ENCODE measurements at places on chromosomes 3 and 15.

DNA sequence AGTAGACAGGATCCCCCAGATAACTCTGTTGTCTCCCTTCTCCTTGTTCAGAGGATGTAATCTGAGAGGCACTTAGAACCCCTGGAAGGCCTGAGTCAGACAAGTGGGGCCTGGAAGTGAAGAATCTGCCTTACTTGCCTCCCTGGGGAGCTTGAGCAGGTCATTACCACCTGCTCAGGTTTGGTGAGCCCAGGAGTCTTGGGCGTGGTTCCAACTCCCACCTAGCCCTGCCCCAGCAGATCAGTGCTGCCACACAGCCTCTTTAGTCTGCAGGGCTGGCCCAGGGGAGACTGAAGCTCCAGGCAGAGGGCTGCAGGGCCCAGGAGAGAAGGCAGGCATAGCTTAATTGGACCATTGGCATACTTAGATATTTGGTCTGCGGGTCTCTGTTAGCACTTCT is 230.0 kb downstream of the ERC2 start:
- DNase-seq: no peak

DNA sequence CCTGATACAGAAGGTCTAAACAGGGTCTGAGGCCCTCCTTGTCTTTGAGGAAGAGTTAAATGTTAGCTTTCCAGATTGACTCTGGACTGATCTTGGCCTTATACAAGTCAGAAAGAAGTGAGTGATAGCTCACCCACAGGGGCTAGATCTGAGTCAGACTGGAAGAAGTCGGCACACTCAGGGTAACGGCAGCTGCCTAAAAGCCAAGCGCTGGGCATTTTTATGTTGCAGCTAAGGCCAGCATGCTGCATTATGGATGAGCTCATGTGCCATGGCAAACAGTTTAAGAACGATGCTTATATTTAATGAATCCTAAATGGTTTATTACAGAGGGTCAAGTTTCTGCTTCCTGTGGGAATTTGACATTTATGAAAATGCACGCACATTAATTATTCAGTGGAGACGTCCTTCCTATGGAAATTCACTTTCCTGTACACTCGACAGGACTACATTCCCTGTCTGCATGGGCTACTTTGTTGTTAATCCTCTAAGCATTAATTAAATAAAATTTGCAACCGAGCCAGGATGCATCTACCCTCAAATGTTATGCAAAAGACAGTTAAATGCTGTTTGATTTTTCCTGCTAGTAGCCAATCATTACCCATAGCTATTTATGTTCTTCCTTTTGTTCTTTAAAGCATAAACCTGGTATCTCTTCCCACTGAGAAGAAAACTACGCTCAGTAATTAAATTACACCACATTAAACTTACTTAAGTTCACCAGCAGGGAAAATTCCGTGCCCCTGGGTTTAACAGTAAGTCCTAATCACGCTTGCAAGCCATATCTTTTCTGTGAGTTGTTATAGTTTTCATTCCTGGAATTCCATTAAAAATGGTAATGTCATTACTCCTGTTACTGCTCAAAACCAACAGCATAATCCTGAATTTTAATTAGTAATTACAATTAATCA is 762.7 kb upstream of the CFAP20DC start:
- no peak for DNase-seq

DNA sequence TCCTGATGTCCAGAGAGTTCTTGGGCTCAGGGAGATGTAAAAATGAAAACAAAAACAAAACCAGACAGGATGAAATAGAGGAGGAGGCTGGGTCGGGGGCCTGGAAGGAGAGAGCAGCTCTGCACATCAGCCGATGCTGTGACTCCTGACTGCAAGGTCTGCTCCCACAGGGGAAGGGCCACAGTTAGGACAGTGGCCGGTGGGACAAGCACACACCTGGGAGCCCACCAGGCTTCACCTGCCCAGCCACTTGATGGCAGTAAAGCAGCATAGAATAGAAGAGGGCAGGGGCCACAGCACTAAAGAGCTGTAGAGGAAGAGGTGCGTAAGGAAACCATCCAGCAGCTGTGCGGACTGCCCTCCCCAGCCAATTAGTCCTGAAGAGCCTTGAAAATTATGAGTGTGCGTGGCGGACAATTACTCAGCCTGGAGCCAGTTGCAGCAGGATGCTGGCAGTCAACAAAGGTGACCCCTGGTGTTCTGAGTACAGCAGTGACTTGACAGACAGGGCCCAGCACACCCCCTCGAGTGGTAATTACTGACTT is 29.8 kb downstream of the ALS2CL start:
- DNase-seq: peak; percentile 9

GRCh38 chr3:188860147-188860546 is 311.6 kb upstream of the TPRG1 start:
- DNase-seq: no peak

DNA sequence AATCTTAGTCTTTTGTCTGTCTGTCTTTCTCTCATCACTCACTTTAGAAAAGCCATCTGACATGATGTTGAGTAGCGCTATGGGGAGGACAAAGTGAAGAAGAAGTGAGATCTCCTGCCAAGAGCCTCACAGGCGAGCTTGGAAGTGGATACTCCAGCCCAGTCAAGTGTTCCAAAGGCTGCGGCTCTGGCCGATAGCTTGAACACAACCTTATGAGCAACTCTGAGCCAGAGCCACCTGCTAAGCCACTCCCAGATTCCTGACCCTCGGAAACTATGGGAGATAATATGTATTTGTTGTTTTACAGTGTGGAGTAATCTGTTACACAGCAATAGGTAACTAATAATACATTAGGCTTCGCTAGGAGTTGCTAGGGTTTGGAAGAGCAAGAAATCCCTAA is 76.2 kb downstream of the MB21D2 start:
- no peak for DNase-seq

- DNase-seq: peak; percentile 24
Measured at GRCh38 chr3:183591881-183592521, 36.5 kb upstream of the KLHL6 start.

GRCh38 chr3:179063945-179064560 is 7.6 kb downstream of the ZMAT3 start:
- DNase-seq: no peak

DNA sequence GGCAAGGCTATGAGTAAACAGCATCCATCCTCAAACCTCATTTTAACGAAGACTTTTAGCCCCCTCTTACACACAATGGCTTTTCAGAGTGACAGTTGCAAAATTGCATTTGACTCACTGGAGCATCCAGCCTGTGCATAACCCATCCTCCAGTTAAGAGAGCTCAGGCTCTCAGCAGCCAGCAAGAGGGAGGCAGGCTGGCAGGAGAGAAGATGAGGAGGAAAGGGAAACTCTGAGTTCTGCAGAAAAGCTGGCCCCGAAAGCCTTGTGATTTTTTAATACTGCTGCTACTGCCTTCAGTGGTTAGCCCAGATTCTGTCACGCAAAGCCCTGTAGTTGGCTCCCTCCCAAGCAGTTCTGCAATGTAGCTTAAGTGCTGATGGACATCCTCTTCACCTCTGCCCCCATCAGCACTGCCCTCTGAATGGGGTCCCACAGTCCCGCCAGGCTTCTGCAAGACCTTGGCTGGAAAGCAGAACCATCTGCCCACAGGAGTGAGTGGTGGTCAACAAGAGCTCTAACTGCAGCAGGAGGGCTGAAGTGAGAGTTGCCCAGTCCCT is 371.3 kb downstream of the EPHB1 start:
- no peak for DNase-seq

GRCh38 chr15:26806574-26806973 is 33.7 kb upstream of the GABRB3 start:
- DNase-seq: no peak

DNA sequence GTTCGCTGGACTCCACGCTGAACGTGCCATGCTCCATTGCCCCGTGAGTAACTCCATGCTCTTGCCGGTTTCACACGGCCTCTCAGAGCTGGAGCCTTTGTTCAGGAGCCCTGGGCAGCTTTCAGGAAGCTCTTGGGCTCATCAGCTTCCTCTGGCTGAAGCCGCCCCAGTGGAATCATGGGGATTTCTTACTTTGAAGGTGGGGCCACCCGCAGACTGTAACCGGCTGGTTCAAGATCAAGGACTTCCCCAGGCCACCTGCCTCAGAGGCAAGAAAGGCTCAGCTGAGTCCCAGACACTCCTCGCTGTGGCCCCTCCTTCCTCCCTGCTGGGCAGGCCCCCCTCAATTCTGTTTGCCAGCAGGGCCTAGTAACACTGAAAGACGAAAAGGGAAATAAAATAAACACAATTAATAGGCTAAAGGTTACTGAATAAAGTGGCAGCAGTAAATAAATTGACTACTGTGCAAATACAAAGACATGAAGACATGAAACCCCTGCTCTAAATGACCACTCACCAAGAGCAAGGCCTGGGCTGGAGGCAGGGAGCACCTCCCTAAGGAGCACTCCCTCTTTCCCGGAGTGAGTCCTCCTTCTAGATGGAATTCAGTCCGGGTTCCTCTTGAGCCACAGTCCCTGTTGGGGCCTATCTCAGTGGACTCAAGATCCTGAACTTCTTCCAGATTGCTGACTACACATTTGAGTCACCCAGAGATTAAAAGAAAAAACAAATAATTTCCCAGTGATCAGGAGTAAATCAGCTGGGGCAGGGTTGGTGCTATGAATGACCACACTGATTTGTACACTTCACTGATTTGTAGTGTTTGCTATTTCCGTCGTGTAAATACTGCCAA is 51.0 kb downstream of the ZDHHC19 start:
- peak; percentile 14 for DNase-seq

- DNase-seq: no peak
Measured at GRCh38 chr3:64131725-64132469, 93.4 kb downstream of the PRICKLE2 start.

- no peak for DNase-seq
Measured at GRCh38 chr15:52787549-52788098, 2.5 kb downstream of the ONECUT1 start.

GRCh38 chr3:31576521-31576920 is 43.8 kb downstream of the STT3B start:
- DNase-seq: no peak

DNA sequence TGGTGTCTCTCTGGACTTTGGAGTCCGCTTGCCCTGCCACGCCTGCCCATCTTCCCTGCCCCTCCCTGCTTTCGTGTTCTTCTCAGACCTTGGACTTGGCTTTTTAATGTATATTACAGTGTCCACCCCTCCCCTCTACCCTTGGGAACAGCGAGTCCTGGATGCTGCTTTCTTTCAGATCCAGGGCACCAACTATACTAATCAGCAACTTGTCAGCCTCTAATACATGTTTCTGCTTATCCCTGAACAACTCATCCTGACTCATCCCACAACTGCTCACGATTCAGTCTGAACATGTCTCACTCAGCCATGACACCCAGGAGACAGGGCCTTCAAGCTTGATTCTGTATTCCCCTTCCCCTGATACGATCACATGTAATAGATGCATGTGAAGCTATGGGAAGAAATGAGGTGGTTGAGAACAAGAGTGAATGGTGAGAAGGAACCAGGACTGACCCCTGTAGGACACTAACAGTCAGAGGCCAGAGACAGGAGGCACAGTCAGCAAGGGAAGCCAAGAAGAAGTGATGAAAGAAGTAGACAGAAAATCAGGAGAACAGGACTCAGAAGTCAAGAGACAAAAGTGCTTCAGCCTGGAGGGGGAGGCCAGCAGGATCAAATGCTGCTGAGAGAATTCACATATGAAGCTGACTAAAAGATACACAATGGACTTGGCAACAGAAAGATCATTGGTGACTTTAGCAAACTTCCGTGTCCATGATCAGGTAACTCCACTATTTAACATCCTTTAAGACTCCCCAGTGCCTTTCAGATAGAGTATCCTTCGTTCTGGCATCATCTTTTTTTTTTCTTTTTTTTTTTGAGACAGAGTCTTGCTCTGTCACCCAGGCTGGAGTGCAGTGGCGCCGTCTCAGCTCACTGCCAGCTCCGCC is 35.4 kb downstream of the BCL2L10 start:
- DNase-seq: no peak

- no peak for DNase-seq
Measured at GRCh38 chr3:141379250-141379966, 11.1 kb downstream of the ZBTB38 start.

GRCh38 chr15:40067921-40068624 is 29.1 kb upstream of the SRP14 start:
- DNase-seq: no peak

DNA sequence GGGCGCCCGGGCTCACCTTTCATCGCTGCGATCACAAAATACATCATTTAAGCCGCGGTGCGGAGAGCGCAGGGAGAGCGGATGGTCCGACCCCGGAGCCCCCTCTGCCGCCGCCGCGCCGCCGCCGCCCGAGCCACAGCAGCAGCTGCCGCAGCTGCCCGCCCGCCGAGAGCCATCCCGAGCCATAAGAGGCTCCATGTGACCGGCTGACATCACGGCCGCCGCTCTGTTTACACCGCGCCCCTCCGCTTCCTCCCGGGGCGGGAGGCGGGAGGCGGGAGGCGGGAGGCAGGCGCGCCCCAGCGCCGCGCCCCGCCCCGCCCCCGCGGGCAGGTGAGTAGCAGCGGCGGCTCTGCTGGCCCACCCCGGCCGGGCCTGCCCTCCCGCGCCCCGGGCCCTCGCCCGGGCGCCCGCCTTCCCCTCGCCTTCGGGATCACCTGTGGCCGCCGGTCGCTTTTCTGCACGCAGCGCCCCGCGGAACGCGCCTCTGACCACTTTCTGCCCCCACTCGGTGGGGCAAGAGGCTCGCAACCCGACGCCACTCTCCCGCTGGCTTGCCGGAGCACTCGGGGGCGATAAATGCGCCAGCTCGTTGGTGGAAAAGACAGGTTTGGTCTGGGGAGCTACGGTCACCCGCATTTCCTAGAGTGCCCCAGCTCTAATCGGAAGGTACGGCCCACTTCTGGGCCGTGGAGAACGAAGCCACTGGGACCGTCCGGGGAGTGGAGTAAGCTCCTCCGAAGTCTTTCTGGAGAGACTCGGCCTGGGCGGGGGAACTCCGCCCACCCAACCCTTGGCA is 113.6 kb upstream of the ICE2 start:
- DNase-seq: peak; percentile 87

DNA sequence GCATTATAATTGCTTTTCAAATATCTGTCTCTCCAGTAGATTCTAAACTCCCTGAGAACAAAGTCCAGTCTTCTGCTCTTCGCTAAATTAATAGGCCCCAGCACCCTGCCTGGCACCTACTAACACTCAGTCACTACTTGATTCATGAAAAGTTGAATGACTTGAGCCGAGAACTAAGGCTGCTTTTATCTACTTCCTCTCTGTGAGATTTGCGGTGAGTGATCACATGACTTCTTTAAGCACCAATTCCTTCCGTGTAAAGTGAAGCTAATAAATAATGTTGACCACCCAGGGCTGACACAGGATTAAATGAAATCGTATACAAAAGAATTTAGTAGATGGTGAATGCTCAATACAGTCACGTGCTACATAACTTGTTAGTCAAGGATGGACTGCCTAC is 44.6 kb upstream of the PGPEP1L start:
- no peak for DNase-seq

- peak; percentile 30 for DNase-seq
Measured at GRCh38 chr3:169661361-169662131, 2.0 kb downstream of the MECOM start.

- DNase-seq: no peak
Measured at GRCh38 chr3:82572721-82573120, 811.3 kb upstream of the GBE1 start.
